ENCODE measurements at places on chromosomes 1 and 21.

DNA sequence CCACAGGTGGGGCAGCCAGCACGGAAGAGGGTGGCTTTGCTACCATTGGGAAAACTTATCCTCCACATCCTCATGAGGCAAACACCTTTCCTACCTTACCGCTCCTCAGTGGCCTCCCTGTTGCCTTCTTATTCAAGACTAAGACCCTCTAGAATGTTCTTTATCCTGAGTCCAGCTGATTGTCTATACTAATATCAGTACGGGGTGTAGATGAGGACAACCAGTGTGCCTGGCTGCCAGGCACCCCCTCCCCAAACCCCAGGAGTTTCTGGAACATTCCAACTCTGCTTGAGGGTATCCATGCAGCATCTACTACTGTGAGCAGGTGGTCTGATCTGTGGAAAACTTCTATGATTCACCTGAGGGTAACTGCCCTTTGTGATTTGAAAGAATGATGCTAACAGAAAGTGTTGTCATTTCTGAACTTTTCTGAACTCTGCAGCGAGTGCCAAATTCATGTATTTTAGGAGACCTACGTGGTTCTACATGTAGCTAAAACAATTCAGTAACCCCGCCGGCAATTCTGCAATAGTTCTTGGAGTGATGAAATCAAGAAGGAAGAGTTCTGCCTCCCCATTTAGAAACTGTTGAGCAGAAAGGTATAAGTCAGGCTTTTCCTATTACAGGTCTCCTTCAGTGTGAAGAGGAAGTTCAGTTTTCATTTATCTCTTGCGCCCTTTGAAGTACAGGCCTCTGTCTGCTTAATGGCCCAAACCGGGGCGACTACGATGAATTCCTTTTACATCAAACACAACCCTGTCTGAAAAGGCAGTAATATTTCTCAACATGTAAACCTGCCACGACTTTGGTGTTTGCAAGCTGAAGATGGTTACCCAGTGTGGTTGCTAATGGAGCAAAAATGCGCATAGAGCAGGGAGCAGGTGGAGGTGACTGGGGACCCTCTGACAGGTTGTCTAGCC, 80.4 kb downstream of the RUNX1 start:
- no peak for DNase-seq

GRCh38 chr1:18926315-18927081, 24.1 kb upstream of the ALDH4A1 start:
- peak; percentile 91 for DNase-seq

- DNase-seq, result no peak
Observed at GRCh38 chr1:60898413-60898812, 183.9 kb upstream of the NFIA start.

GRCh38 chr1:8597455-8597854, 220.0 kb downstream of the RERE start:
- no peak for DNase-seq

GRCh38 chr1:29985606-29985945, 737.8 kb downstream of the MATN1 start:
- DNase-seq, result no peak

DNA sequence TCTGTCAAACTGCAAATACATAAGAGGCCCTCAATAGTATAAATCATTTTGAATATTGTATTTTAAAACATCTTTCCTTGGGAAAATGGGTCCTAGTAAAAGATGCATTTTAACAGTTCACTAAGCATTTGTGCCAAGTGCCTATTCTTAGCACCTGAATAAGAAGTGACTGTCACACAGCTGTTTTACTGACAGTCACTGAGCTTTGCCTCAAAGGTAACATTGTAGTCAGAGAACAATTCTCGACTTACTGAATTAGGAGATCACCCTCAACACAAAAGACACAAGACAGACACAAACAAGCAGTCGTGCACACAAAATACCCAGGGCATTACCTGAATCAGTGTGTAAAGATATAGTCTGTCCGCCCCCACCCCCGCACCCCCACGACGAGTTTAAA, 408 bp downstream of the ESRRG start:
- no peak for DNase-seq

DNA sequence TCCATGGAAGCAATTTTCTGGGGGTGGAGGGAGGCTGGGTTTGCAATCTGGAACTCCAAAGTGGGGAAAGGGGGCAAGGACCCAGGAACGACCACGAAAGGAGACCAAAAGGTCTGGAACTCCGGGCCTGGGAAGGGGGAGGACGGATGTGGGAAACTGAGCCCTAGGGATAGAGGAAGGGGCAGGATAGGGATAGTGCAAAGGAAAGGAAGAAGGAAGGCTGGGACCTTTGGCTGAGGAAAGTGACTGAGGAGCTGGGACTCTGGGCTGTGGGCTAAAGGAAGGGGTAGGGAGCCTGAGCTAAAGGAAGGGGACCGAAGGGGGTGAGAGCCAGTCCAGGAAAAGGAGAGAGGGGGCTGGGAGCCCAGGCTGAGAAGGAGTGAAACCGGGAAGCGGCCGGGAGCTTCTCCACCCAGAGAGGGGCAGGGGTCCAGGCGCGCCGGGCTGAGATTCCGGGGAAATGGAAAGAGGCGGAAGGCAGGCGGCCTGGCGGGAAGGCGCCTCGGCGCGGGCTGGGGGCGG, 395 bp downstream of the SLC9A1 start:
- DNase-seq, result no peak

DNA sequence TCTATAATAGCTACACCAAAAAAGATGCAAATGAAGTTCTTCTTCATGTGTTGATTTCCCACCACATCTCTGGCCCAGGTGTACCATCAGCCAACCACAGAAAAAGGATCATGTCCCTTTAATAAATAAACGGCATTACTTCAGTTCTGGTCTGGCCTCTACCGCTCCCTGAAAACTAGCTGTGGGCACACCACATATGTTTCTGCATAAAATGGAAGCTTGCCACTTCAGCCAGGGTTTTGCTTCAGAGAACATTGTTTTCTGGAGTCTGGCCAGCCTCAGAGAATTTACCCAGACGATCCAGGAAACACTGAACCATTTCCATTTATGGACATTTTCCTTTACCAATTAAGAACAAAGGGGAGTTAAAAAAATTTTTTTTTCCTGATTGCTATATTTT, 5.8 kb upstream of the LAMC2 start:
- DNase-seq, result no peak

GRCh38 chr1:23601135-23601967, 42.0 kb upstream of the ID3 start:
- DNase-seq, result peak; percentile 63

DNA sequence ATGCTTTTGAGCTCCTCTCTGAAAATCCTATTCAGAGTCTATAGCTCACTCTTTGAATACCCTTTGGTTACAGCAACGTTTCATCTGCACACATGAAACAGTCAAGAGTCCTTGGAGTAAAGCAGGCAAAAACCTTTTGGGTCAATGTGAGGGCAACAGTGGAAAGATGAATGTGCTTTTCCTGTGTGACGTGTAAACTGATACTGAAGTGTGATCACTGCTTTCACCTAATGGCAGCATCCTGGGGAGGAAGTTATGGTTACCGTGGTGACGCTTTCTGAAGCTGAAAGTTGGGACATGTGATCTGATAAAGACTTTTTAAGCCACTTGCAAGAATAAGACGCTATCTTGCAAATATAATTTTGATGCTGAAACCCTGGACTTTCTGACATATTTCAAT, 160.0 kb downstream of the SEC16B start:
- no peak for DNase-seq

DNA sequence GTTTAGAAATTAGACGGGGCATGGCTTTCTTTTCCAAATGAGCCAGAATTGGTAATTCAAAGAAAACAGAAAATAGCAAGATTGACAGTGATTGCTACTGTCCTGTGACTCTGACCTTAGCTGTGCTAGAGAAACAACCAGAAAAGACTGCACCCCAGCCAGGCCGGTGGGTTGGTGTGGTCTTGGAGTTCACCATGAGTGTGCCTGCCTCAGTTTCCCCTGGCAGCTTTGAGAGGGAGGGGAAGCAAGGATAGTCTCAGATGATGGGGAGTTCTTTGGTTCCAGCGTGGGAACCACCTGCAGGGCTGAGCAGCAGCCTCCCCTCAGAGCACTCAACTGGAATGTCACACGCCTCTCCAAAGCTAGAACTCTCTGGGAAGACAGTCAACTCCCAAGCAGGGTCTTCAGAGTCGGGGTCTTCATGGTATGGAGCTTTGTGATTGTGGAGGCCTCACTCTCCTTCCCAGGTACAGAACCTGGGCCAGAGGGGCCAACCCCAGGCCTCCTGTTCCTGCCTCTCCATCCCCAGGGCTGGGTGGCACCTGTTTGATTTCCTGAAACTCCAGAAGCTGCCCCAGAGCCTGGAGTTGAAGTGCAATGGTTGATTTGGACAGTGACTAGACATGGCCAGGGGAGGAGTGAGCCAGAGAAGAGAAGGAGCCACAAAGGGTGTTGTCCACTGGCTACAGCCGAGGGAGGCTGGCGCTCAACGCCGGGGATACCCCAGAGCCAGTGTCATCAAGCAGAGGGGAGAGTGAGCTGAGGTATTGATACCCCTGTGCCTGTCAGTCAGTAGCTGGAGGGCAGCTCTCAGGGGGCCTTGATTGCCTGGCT, 35.7 kb downstream of the SIM2 start:
- no peak for DNase-seq

DNA sequence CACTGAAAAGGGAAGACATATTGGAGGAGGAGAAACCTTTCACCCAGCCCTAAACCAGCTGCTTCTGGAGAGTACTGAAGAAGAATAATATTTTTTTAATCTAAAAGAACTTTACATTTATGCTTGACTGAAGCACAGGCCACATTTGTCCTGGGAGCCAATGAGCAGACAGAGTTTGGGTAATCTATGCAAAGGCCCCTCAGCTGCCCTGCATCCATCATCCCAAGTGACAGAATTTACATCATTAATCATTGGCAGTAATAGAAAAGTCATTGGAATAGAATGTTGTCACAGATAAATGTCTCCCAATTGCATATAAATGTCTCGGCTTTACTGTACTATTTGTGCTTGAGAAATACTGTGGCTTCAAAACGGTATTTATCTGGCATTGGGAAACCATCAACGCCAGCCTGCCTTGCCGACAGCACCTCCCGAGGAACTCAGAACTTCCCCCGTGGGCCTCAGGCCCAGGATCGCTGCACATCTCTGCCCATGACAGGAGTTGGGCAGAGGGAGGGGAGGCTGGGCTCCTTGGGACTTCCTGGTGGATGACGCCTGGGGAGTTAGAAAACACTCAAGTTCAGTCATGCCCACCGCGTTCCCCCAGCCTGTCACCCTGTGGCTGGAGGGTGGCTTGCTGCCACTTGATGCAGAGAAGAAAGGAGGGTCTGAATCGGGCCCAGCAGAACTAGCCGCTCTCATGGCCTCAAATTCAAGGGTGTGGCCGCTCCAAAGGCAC, 133.1 kb downstream of the CAMTA1 start:
- DNase-seq, result no peak

GRCh38 chr1:34330061-34330460, 153.4 kb downstream of the C1orf94 start:
- no peak for DNase-seq

DNA sequence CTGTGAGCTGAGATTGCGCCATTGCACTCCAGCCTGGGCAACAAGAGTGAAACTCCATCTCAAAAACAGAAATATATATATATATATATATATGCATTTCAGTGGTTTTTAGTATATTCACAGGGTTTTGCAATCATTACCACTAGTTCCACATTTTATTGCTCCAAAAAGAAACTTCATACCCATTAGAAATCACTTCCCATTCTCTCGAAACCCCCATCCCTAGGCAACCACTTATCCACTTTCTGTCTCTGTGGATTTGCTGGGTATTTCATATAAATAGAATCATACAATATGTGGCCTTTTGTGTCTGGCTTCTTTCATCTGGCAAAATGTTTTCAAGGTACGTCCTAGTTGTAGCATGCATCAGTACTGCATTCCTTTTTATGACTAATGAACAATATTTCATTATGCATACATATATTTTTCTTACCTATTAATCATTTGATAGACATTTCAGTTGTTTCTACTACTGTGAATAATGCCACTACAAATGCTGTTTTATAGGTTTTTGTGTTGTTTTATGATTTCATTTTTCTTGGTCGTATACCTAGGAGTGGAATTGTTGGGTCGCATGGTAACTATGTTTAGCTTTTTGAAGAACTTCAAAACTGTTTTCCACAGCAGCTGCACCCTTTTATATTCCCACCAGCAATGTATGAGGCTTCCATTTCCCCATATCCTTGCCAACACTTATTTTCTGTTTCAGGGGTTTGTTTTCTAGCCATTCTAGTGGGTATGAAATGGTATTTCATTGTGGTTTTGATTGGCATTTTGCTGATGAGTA, 95.9 kb downstream of the PHTF1 start:
- DNase-seq, result no peak

DNA sequence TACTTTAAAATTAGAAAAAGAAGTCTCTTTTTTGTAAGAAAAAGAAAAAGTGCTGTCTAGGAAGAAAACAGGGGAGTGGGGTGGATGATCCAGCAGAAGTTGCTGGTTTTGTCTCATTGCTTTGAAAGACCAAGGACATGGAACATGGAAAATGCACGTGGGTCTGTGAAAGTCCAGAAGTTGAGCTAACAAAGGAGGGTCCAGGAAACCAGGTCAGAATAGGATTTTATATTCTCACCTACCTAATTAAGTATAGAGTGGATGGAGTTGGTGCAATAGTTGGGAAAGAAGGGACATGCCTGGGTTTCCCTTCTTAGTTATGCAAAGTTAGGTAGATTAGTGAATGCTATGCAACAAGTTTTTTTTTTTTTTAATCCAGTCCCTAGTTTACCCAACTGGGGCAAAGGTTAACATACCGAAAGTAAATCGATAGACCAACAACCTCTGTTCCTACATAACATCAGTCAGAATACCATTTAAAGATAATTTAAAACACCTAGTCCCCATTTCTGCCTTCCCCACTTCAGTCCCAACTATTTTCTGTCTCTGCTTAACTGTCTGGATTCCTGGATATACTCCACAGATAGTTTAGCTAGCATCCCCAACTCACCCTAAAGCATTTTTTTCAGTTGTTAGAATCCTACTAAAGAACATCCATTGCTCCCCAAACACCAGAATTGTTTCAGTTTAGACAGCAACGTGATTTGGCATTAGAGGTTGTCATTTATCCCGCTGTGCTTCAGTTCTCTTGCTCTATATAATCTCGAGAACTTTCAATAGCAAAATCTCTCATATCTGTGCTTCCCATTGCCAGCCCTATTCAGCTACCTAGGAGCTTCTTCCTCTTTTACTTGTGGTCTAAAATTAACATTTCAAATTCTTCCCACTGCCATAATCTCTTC, 105.7 kb upstream of the PLPPR5 start:
- no peak for DNase-seq

- DNase-seq, result no peak
Observed at GRCh38 chr1:212794561-212795014, 2.9 kb downstream of the TATDN3 start.

- no peak for DNase-seq
Observed at GRCh38 chr1:15141935-15142539, 11.5 kb upstream of the TMEM51 start.

GRCh38 chr1:184970691-184971161, 3.6 kb downstream of the NIBAN1 start:
- DNase-seq, result no peak

Measured in activated naive CD4-positive, alpha-beta T cell treated with anti-CD3 and anti-CD28 coated beads, Interleukin-2, amount 10 ng/mL, durations not matched to agents 7 days and 5 days (primary cell).